Left renal cortex interstitium (tissue), 4 donors: ENCODE measurements at places on chromosomes 4 and X. TPM values are rescaled to one million over a fixed set of nuclear protein-coding genes. Genes with fewer than 3 reads are reported as not detected.

DNA sequence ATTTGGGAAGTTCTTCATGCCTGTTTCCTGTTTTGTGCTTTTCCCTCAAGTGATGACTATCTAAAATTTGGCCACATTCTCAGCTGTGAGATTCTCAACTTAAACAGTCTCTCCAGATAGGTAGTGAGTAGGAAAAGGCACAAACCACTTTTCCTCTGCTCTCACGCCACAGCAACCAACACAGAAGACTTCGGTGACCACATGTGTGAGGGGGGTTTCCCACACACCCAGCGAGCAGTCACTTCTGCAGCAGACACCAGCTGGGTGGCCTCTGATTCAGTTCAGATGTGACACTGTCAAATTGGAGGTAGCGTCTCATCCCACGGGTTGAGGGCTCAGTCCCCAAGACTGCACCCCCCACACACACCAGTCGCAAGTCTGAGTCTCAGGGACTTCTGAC is 25.1 kb upstream of the CLDN34 start:
- DNase-seq, result no peak

DNA sequence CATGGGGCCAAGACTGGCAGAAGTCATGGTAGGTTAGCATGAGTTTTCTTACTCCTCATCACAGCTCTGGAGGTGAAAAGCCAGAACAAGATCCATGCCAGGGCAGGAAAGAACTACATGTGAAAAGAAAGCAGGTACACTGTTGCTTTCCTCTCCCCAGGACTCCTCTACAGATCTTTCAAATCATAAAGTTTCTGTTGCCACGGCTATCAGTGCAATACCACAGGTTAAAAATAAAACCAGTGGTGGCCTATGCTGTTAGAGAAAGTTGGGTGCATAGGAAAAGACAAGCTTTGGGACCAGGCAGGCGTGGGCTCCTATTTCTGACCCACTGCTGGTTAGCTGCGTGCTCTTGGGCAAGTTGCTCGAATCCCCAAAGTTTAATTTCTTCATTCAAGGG is 81.4 kb downstream of the SH3RF1 start:
- DNase-seq, result no peak

DNA sequence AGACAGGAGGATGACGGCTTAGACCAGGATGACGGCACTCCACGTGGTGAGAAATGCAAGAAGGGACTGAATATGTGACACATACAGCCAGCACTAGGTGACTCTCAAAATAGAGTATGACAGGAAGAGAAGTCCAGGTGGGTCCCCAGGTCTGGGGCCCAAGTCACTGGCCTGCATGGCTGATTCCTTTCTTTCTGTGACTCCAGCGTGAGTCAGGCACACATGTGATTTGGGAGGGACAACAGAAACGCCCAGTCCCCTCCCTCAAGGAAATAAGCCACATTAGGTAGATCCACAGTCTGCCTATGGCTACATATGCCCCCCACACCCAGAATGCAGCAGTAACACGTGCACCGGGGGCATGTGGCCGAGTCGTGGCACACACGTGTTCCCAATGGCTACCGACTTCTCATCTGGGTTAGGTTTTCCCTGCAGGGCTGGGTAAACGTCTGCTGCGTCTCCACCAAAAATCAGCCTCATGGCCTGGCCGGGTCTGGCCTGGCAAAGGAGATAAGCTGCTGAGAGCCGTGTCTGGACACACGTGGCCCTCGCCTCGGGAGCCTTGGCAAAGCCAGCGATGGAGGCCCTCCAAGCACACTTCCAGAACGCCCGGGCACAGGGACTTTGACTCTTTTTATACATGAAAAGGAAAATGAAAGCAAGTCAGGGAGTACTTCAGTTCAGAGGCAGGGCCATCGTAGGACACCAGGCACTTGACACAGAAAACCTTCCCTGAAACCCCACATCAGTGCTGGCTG is 19.3 kb downstream of the SEL1L3 start:
- no peak for DNase-seq

- DNase-seq, result no peak
Measured at GRCh38 chr4:27145597-27145996, 285.0 kb downstream of the STIM2 start.

DNA sequence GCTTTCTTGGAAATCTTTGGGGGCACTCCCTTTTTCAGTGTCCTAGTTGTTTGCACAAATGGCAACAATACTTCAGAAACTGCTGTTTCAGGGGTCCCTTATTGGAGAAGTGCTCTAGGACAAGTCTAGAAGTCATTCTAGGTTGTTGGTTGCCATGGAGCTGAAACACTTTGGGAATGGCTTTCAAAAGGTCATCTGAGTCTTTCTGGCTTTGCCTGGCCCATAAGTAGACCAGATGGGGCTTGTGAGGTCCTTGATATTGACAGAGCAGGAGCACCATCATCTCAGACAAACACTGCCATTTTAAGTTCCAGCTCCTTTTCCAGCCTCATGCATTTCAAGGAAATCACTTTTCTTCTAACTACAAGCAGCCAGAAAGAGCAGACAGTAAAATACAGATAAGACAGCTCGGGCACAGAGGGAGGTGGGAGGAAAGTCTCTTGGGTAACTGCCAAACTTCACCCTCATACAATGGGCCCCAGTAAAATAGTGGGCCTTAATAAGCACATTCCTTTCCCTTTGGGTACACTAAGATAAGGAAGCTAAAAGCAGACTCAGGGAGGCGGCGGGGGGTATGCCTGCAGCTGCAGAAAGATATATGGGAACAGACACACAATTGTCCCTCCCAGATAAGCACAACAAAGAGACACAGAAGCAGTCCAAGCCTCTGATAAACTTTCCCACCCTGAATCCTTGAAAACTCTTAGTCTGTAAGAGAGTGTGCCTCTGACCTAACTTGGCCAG is 8.5 kb upstream of the NXF3 start:
- DNase-seq, result no peak

DNA sequence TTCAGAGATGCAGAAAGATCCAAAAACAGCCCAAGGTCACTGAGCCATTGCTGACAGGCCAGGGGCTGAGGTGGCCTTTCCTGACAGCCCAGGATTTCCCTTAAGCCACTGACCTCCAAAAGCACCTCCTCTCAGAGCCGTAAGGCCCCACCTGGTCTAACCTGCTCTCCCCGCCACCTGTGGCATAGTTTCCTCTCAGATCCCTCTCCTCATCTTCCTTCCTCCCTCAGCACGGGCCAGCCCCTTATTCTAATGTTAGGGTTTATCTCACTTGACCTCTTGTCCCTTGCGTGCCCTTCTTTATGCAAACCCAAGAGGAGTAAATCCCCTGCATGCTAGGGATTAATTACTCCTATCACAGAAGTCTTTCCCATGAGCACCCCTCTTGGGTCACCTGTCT is 113.0 kb downstream of the RBM47 start:
- DNase-seq, result no peak

- DNase-seq, result no peak
Measured at GRCh38 chrX:39753293-39753996, 344.3 kb downstream of the BCOR start.

DNA sequence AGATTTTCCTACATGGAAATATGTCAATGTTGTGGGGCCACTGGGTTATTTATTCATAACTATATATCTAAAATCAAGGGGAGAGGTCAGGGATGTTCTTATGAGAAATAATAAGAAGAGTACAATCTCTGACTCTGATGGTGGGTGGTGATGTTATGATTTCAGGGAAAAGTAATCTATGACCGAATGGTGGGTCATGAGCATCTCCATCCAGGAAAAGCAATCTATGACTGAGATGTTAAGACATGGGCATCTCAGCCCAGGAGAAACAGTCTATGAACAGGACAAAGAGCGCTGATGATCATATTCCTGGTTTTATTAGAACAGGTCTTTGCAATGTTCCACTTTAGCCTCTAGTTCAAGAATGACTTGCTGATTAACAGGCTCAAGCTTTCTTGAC is 137.1 kb downstream of the ARSF start:
- no peak for DNase-seq

- DNase-seq, result no peak
Measured at GRCh38 chr4:88858752-88859151, 161.1 kb upstream of the NAP1L5 start.

- no peak for DNase-seq
Measured at GRCh38 chr4:73948291-73948690, 33.5 kb downstream of the PF4 start.

GRCh38 chrX:71550578-71550977 is 17.7 kb downstream of the OGT start:
- no peak for DNase-seq

Gene PLP1
- 11.8 TPM for polyA plus RNA-seq

Gene PPP2R2C
- polyA plus RNA-seq, result 0.35 TPM

Gene VSIG4
- polyA plus RNA-seq, result 6.2 TPM

Gene GK2
- polyA plus RNA-seq, result not detected

Gene RLIM
- 27.8 TPM for polyA plus RNA-seq

Gene ZNF157
- 0.67 TPM for polyA plus RNA-seq

Gene VCX3B
- not detected for polyA plus RNA-seq

Gene POU4F2
- polyA plus RNA-seq, result not detected

Gene SRPK3
- polyA plus RNA-seq, result 2.5 TPM
